ENCODE measurements at places on chromosomes 5 and 9.

DNA sequence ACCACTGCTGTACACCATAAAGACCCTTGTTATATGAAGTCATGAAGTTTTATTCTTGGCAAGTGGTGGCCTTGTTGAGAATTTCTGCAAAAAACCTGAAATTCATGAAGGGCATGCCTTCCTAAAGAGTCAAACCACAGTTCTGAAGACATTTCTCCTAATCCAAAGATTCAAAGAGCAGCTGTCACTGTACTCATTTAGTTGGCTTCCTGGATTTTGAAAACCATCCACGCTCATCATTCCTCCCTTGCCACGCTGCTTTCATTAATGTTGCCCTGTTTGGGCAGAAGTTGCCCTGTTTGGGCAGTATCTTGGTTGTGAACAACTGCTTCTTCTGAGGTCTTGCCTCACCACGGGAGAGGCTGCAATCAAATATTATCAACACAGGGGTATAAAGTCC, 560.3 kb upstream of the TLE4 start:
- no peaks in the 10 kb centered on the region for H3K36me3 ChIP-seq
- no peaks in the 10 kb centered on the region for H3K4me1 ChIP-seq
- DNase-seq = no peak
- no peak overlapping the region for H3K4me3 ChIP-seq

DNA sequence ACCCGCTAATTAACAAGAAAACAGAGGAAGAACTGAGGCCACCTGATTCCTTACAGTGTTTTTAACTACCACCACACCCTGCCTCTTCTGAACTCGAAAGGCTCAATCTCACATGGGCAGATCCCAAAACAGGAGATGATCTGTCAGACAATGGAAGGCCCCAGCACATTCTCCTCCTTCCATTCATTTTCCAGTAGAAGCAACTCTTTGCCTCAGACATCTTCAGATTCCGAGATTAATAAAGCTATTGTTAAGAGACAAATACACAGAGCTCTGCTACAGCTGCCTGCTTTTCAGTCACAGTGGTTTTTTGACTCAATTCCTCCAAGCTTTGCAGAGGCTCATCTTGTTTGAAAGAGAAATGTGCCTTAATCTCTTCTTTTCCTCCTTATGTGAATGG, 127.2 kb upstream of the ADAMTSL1 start:
- H3K27ac ChIP-seq = no peak overlapping the region
- no peak for DNase-seq
- no peak overlapping the region for H3K4me3 ChIP-seq
- no peaks in the 10 kb centered on the region for H3K4me1 ChIP-seq
- H3K27me3 ChIP-seq = no peaks in the 10 kb centered on the region
- no peaks in the 10 kb centered on the region for H3K36me3 ChIP-seq

GRCh38 chr9:97773723-97774122, 76.6 kb upstream of the XPA start:
- H3K4me3 ChIP-seq = no peak overlapping the region
- H3K4me1 ChIP-seq = no peaks in the 10 kb centered on the region
- H3K27me3 ChIP-seq = no peaks in the 10 kb centered on the region
- no peak overlapping the region for H3K27ac ChIP-seq
- no peak for DNase-seq

DNA sequence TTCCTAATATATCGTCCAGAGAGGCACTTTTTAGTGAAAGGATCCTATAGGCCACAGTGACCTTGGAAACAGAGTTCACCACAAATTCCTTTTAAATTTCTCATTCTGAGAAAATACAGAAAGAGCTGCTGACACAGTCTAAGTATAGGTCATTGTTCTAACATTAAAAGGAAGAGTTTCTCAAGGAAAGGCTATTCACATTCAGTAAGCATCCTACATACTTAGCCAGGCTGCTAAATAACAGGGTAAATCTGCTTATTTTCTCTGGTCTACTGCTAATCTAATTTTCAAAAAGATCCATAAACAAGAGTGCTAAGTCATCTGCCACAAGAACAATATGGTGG, 313.7 kb downstream of the PDE4D start:
- DNase-seq = no peak
- no peak overlapping the region for H3K4me3 ChIP-seq
- H3K4me1 ChIP-seq = no peaks in the 10 kb centered on the region
- no peaks in the 10 kb centered on the region for H3K36me3 ChIP-seq
- no peak overlapping the region for H3K27ac ChIP-seq

Measured in spleen (tissue), 13 donors.